NCI-H1048 (cell line): ENCODE measurements at places on chromosomes 3 and 15.

- no peak for DNase-seq
These were observed 259.2 kb upstream of the CCDC54 start for GRCh38 chr3:107117922-107118536.

GRCh38 chr3:197482001-197482400 is 73.8 kb downstream of the BDH1 start:
- peak; percentile 17 for DNase-seq

DNA sequence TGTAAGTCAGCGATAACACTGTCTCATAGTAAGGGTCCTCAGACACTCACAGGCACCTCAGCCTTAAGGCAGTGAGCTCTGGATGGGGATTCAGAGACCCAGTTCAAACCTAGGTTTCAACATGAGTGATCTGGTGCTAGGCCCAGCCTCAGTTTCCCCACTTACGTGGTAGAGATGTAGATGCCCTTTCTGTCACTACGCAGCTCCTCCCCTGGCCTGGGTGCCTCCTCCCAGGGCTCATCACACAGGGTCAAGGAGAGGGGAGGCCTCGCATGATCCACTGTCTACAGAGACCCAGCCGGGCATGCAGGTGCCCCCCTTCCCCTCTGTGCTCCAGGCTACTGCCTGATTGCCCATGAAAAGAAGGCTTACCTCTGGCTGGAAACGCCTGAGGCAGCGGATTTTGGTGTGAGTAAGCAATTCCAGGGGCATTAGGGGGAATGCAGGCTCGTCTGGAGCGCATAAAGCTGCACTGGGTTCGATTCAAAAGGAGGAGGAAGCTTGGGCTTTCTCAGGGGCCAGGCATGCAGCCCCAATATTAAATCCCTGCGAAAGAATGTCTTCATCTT is 69.8 kb upstream of the ANKRD34C start:
- no peak for DNase-seq

DNA sequence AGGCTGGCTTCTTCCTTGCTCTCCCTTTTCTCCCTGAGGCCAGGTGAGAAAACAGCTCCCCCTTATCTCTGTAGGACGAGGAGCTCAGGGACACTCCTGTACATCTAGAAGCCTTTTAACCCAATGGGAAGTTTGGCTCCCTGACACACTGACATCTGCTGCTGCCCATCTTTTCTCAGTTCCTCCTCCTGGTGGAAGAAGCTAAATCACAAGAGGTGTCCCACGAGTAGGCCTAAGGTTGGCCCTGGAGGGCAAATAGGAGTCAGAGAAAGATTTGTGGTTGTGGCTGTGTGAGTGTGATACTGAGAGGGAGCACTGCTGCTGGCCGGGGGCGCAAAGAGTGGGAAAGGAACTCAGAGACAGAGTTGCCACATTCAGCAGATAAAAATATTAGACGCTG is 49.5 kb downstream of the ARHGAP31 start:
- no peak for DNase-seq

DNA sequence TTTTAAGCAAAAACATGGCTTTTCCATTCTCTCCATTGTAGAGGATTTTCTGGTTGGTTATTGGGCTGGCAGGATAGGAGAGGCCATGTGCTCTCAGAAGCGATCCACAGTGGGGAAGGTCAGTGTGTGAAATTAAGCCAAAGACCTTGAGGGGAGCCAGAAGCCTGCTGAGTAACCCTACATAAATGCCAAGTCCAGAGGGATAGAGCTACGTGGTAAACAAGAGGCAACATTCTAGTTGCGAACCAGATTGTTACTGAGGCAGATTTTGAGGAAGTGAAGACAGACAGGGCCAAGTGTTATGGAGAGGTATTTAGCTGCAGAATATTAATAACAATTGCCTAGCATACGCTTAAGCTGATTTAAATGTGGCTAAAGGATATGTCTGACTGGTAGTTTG is 592.8 kb upstream of the GBE1 start:
- no peak for DNase-seq

GRCh38 chr15:25812073-25812472 is 51.1 kb downstream of the ATP10A start:
- DNase-seq, result no peak

DNA sequence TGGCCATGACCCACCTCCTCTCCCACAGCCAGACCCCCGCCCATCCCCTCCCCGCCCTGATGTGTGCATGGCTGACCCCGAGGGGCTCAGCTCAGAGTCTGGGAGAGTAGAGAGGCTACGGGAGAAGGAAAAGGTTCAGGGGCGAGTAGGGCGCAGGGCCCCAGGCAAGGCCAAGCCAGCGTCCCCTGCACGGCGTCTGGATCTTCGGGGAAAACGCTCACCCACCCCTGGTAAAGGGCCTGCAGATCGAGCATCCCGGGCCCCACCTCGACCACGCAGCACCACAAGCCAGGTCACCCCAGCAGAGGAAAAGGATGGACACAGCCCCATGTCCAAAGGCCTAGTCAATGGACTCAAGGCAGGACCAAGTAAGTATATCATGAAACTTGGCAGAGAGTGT is 11.7 kb downstream of the MAP1A start:
- no peak for DNase-seq

DNA sequence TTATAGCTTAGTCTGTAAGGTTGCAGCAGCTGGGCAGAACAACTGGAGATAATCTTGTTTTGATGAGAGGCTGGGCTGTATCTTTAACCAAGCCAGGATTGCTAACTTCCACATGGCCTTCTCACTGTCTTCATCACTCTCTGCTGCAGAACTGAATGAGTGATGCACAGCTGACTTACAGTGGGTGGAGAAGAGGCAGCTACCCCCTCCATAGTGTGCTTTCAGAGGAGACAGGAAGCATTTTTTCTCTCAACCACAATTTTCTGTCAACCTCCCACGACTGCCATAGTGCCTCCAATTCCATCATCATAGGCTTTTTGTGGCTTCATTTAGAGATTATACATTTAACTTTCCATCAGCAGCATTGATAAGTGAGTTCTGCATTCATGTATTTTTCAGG is 168.2 kb downstream of the CLSTN2 start:
- DNase-seq, result no peak

- no peak for DNase-seq
These were observed 43.0 kb upstream of the ABI3BP start for GRCh38 chr3:101036213-101036618.

GRCh38 chr15:99059010-99059981 is 45.6 kb upstream of the SYNM start:
- peak; percentile 24 for DNase-seq

- no peak for DNase-seq
These were observed 607 bp downstream of the LCTL start for GRCh38 chr15:66565141-66565641.

DNA sequence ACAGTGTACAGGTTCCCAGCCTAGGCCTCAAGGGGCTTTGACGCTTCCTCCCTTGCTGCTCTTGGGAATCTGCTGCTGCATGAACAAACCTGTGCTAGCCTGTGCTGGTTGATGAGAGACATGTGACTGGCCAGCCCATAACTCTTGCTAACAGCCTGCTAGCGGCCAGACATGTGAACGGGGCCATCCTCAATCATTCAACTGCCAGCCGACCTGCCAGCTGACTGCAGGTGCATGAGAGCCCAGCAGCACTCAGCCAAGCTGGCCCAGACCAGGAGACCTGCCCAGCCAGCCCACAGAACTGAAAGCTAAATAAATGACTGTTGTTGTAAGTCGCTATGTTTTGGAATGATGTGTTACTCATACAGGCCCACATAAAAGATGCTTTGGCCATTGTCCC is 82.4 kb upstream of the DLG1 start:
- DNase-seq, result no peak

GRCh38 chr3:38960953-38961622 is 90.7 kb downstream of the SCN11A start:
- DNase-seq, result no peak

GRCh38 chr3:78665776-78666469 is 1101.9 kb downstream of the ROBO1 start:
- no peak for DNase-seq
